Stimulated activated CD8-positive, alpha-beta memory T cell treated with anti-CD3 and anti-CD28 coated beads, Interleukin-15, amount 100 ng/mL, for 1 hour (primary cell): ENCODE measurements at places on chromosomes 5 and 9.

GRCh38 chr5:103565719-103566118 lies 3.1 kb upstream of the NUDT12 start:
- DNase-seq, result no peak

- no peak for DNase-seq
Observed at GRCh38 chr9:65444943-65445342, 159.9 kb upstream of the FOXD4L5 start.

DNA sequence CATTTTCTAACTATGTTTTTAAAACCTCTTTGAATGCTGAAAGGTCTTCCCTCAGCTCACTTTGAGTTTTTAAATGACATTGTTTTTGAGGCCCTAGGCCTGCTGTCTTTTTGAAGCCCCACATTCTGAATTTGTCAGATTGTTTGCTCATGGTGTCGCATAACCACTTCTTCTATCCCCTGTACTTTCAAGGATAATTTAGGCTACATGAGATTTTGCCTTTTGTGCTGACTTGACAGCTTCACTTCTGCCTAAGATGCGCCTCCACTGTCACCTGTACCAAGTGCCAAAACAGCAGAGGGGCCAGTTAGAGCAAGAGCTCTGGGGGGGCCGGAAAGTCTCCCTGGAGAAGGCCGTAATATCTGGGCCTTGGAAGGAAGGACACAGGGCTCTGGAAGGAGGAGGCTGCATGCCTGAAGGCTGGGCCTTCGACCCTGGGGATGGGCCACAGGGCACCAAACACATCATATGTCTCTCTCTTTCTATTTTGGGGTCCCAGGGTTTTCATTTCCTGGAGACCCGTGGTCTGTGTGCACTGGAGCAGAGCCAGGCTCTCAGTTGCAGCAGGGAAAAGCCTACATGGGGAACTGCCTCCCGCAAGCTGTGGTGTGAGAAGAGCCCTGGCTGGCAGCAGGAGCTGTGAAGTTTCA lies 49.1 kb downstream of the NDST1 start:
- no peak for DNase-seq

- no peak for DNase-seq
Observed at GRCh38 chr5:135996611-135997010, 32.2 kb upstream of the TGFBI start.

- DNase-seq, result no peak
Observed at GRCh38 chr5:167699432-167699831, 592.0 kb upstream of the WWC1 start.

- no peak for DNase-seq
Observed at GRCh38 chr9:133991964-133992779, at the start of gene VAV2. TSS of gene VAV2 (minus strand) at chr9:133992324. CDS start at chr9:133992278, 46 bp downstream.

DNA sequence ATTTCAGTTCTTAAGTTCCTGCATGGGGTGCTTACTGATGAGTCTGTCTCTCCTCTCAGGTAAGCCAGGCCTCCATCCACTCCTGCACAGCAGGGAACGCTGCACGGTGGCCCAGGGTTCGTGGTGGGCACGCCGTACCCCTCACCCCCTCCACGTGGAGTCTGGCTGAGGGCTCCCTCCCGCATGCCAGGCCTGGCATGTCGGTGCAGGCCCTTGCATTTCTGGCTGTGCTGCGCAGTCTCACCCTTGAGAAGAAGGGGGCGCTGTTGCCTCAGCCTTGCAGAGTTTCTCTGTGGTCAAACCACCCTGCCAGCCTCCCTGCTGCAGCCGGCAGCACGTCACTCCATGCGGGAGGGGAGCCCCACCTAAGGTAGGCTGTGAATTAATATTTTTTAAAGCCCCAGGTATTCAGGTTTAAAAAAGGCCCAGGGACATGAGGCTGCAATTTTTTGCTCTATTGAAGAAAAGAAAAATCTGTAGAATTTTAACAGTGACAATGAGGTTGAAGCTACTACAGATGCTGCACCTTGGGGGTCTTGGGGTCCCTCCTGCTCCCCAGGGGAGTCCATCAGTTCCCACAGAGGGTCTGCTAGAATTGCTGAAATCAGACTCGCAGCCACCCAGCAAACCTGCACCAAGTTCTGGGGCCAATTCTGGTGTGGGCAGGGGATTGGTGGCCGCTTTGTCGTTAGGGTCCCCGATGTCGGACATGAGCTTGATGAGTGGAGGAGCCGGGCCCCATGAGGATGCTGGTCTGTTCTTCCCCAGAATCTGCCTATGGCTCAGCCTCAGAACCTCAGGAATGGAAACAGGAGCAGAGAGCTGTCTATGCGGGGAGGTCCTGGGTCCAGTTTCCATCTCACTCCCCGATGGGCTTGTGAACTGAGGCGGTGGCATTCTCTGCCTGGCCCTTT lies 52.6 kb downstream of the TENT4A start:
- peak; percentile 23 for DNase-seq

DNA sequence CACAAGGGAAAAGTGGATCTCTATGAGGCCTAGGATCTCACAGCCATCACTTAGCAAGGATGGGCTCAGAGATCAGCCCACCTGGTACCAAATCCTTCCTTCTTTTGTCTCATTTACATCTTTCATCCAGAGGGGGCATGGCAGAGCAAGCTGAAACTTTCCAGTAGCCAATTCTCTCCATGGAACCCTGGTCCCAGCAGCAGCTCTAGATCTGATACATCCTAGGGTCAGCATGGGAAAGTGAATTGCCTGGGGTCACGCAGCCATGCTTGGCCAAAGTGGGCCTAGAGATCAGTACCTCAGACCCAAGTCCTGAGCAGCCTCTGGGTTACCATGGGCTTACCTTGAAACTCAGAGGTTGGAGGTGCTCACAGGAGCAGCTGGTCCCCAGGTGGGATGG lies 170.5 kb downstream of the GABBR2 start:
- no peak for DNase-seq

- no peak for DNase-seq
Observed at GRCh38 chr9:71210326-71210725, 88.9 kb upstream of the TRPM3 start.

- no peak for DNase-seq
Observed at GRCh38 chr9:104961238-104961637, 33.3 kb upstream of the ABCA1 start.

GRCh38 chr5:9954869-9955268 lies 294.8 kb downstream of the ATPSCKMT start:
- no peak for DNase-seq
